ENCODE measurements at places on chromosomes 6 and 20. TPM values are rescaled to one million over a fixed set of nuclear protein-coding genes. Genes with fewer than 3 reads are reported as not detected.

- DNase-seq = no peak
Measured at GRCh38 chr20:50758469-50758868, 27.1 kb downstream of the PARD6B start.

- no peak for DNase-seq
Measured at GRCh38 chr6:25439368-25439767, 160.2 kb downstream of the CARMIL1 start.

GRCh38 chr6:121755485-121755884 is 320.0 kb downstream of the GJA1 start:
- peak; percentile 51 for DNase-seq

DNA sequence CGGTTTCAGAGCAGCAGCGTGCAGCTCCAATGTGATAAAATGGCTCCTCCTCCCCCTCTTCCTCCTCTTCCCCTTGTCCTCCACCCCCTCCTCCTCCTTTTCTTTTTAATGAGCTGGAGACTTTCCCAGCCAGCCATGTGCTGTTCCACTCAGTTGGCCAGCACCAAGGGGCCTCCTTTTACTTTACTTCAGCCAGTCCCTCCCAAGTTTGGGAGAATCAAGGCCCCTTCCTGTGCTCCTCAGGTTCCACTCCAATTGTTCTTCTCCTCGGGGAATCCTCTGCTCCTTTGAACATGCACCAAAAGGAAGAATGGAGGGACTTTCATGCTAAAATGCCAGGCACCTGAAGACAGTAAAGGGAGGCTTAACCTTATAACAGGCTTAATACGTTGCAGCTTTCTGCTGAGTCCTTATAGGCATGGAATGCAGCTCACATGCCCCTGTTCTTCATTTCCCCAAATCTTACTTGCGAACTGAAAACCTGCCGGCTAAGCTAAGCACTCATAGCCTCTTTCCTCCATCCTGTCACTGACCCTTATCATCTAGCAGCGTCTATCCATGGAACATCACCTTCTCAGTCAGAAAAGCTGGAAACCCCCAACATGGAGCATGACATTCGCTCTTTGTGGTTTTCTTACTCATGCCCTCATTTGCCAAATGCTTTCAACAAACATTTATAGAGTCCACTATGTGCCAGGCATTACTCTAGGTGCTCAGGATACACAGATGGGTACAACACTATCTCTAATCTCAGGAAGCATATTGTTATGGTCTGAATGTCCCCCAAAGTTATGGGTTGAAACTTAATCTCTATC is 170.6 kb downstream of the PHACTR1 start:
- no peak for DNase-seq

DNA sequence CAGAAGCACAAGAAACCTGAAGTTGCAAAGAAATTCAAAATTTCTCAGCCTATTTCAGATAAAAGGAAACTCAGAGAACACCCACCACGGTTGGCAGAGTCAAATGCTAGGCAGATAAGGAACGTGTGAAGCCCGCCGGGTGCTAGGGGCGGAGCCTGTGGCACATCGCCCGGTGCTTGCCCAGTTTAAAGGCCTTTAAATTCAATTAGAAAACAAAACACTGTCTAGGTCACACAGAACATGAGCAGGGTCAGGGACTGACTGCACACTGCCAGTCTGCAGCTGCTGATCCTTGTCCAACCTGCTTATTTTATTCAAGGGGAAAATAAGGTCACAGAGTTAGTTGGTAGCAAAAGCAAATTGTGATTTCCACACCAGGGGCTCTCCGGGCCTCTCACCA is 75.8 kb downstream of the PSMG4 start:
- DNase-seq = no peak

The RALY gene
- 119 TPM for polyA plus RNA-seq

Measured in forelimb muscle (tissue), 1 donor.